ENCODE measurements at places on chromosomes 7 and 10.

- no peak for DNase-seq
Measured at GRCh38 chr7:1761097-1761496, 91.0 kb downstream of the ELFN1 start.

DNA sequence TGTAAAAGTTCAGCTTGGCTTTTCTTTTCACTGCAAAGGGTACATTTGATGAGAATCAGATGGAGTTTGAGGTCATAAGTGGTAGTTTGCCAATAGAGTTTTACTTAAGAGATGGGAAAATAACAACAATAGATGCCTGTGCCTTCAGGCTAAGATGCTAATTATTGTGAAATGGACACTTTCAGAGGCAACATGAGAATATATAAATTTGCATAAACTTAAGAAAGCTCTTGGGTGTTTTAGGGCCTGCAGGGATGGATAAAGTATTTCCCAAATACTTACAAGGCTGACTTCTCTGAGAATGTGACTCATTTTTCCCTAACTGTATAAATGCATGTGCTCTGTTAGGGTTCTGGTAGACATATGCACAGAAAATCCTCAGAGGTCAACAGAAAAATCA is 200.3 kb upstream of the SVIL start:
- DNase-seq = no peak

GRCh38 chr7:2602406-2603043 is 29.3 kb upstream of the TTYH3 start:
- no peak for DNase-seq

GRCh38 chr7:2465928-2466327 is 10.3 kb downstream of the GRIFIN start:
- DNase-seq = no peak

DNA sequence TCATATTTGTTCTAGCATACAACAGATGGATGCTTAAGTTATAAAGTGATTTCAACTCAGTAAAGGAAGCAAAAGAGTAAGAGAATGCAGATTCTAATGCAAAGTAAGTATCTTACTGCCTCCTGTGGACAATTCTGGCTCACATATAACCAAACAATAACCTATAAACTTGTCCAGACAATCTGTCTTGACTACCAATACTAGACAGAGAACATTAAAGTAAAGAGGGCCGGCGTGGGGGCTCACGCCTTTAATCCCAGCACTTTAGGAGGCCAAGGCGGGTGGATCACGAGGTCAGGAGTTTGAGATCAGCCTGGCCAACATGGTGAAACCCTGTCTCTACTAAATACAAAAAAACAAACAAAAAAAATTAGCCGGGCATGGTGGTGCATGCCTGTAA is 329.3 kb downstream of the CACNA2D1 start:
- no peak for DNase-seq

- DNase-seq = peak; percentile 99
Measured at GRCh38 chr7:2558629-2559282, at the start of gene IQCE. TSS of gene IQCE (plus strand) at chr7:2558979. CDS start at chr7:2559182, 203 bp downstream.

DNA sequence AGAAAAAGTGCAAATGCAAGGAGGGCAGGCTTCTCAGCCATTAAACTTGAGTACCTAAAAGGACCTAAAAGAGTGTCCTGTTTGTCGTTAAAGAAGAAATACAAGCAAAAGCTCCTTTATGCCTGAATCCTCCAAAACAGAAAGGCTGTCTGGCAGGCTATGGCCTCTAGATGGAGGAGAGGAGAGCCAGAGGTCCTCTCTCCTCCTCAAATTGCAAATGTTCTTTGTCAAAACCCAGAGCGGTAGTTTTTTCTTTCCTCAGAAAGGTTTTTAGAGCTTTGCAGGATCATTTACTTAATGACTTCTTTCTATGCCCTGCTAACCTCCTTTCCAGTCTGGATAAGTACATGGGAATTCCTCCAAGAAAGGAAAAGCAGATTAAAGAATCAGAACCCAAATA is 1.9 kb upstream of the SORCS1 start:
- DNase-seq = peak; percentile 50

GRCh38 chr7:114150689-114151088 is 231.9 kb upstream of the PPP1R3A start:
- DNase-seq = no peak

DNA sequence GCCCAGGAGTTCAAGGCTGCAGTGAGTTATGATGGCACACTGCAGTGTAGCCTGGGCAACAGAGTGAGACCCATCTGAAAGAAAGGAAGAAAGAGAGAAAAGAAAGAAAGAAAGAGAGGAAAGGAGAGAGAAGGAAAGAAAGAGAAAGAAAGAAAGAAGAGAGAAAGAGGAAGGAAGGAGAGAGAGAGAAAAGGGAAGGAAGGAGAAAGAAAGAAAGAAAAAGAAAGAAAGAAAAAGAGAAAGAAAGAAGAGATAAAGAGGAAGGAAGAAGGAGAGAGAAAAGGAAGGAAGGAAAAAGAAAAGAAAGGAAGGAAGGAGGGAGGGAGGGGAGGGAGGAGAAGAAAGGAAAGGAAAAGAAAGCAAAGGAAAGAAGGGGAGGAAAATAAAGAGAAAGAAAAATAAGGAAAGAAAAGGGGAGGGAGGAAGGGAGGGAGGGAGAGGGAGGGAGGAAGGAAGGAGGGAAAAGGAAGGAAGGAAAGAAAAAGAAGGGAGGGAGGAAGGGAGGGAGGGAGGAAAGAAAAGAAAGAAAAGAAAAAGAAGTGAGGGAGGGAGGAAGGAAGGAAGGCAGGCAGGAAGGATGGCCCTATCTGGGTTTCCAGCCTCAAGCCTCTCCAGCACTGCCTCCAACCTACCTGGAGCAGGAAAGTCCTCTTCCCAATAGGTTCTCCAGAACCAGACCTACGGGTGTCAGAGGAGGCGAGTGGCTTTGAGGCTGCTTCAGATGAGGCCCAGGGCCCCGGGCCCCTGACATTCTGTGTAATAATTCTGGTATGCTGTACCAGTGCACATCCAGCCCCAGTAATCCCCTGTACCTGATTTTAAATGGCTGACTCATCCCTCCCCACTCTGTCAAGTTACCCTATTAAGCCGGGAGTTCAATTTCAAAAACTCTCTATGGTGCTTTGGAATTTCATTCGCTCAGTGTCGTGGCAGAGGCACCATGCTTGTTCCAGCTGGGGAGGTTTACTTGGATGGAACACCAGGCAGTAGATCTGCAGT is 6.8 kb upstream of the PARD3 start:
- no peak for DNase-seq
